ENCODE measurements at places on chromosomes 2 and 18. TPM values are rescaled to one million over a fixed set of nuclear protein-coding genes. Genes with fewer than 3 reads are reported as not detected.

SCYGR4 gene
- total RNA-seq = not detected

FZD7 gene
- 68.4 TPM for total RNA-seq

GCG gene
- total RNA-seq = 0.14 TPM

ABI2 gene
- total RNA-seq = 25.1 TPM
